Mesenchymal stem cell (in vitro differentiated cells and primary cell): ENCODE measurements at places on chromosomes 4 and X.

- no peak for DNase-seq
These were observed 380.7 kb downstream of the ADGRL3 start for GRCh38 chr4:61580721-61581377.

- DNase-seq, result no peak
These were observed 8.5 kb downstream of the MXD4 start for GRCh38 chr4:2253160-2254084.

DNA sequence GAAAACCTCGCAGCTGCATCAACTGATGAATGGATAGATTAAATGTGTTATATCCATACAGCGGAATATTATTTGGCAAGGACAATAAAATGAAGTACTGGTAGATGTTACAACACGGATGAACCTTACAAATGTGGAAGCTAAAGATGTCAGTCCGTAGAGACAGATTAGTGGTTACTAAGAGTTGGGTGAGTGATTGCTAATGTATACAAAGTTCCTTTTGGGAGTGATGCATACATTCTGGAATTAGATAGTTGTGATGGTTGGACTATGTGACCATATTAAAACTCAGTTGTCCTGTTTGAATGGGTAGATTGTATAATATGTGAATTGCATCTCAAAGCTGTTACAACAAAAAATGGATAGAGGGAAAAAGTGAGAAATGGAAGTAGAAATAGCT is 2.8 kb downstream of the FIP1L1 start:
- peak; percentile 32 for DNase-seq

DNA sequence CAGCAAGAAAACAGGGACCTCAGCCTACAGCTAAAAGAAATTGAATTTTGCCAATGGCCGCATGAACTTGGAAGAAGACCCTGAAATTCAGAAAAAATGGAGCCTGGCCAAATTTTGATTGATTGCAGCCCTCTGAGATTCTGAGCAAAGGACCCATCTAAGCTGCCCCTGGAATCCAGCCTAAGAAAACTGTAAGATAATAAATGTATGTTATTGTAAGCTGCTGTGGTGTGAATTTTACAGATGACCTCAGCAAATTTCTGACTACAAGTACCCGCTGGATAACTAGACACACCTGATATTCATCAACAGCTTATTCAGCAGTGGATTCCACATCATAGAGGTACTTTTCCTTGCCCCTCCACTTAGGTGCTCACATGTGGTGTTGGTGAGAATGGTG is 119.5 kb upstream of the EPHA5 start:
- DNase-seq, result no peak

- DNase-seq, result peak; percentile 85
These were observed 3.5 kb downstream of the BCOR start for GRCh38 chrX:40094041-40094899.

DNA sequence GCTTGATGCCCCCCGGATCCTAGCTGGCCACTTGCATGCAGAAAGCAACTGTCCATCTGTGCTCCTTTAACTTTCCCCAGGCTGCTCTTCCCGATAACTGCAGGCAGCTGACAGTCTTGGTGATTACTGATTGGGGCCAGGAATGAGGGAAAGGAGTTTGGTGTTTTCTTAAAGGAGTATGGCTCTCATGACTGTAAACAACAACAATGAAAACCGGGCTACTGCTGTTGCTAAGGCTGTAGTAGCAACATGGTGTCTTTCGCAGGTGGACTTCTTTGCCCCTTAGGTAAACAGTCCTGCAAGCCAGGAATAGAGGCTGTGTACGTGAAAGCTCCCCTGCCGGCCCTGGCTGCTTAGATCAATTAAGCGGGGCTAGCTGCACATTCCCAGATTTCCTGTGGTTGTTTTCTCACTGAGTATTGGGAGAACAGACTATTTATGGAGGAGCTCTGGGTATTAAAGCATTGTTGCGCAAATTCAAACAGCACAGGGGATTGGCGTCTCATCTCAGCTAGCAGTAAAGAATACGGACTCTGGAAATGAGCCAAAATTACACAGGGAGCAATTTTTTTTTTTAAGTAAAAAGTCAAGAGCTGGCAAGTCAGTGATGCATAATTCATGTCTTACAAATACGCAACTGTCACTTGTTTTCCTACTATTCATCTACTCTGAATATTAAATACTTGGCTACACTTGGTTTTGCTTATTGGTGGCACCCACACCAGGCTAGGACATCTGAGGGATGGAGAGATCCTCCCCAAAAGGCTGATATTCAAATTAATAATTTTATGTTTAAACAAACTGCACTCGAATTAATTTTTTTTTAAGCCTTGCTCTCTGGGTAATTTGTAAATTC is 61.6 kb upstream of the NAP1L5 start:
- DNase-seq, result peak; percentile 71

- no peak for DNase-seq
These were observed 540.8 kb downstream of the ADGRL3 start for GRCh38 chr4:61740886-61741285.

DNA sequence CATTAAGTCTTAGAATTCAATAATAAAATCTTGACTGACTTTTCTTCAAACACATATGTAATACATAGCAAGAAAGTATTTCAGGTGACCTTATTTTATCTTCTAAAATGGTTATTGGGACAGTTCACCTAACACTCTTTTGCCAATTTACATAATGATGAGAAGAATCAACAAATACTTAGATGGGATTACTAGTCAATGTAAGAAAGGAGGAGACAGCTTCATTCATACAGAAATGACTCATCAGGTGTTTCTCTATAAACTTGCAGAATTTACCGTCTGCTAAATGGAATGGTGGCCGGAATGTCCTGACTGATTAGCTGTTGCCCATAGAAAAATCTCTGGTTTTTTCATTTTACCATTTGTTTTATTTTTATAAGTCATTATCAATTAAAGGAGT is 115.0 kb upstream of the ETNPPL start:
- no peak for DNase-seq

DNA sequence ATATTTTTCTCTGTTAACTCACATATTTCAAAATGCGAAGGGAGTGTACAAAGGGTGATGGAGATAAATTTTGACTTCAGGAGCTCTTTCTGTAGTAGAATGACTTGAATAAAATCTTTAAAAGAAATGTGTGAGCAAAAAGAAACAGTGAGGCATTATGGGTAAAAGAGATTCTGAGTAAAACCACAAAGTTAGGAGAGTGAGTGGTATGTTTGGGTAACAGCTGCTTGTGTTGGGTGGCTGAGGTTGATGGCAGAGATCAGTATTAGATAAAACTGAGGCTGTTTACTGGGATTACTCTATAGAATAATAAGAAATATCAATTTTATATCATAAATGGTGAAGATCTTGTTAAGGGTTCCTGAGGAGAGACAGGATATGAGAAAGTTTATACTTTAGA is 434.2 kb upstream of the AMOT start:
- DNase-seq, result no peak

- DNase-seq, result no peak
These were observed 321.3 kb downstream of the ADGRL3 start for GRCh38 chr4:61521451-61521850.

- no peak for DNase-seq
These were observed 153.8 kb upstream of the KLF3 start for GRCh38 chr4:38510201-38510600.

GRCh38 chr4:145540235-145540634 is 58.6 kb downstream of the SMAD1 start:
- DNase-seq, result no peak

DNA sequence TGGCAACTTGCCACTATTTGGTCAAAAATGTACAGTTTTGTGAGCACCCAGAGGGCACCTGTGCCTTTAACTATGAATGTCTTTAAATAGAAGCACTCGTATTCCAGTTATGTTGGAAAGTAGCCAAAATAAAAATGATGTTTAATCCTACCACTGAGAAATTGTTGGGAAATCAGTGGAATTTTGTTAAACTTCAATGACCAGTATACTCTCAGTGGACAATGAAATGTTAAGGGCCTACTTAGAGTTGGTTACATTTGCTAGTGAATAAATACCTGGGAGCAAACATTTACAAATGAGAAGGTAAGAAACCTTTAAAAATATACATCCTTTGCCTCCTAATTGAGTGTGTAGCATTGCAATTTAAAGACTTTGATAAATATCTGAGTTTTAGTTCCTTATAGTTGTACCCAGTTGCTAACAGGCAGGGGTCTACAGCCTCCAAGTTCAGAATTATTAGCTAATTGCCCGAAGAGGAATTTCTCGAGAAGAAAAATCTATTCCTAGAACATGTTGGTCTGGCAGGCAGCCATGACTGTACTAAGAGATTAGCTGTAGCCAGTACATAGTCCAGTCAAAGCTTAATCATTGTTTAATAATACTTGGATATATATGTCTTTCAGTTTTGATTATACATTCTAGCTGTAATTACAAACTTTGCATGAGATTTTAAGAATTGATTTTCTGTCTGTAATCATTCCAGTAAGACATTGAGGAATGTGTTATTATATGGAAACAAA is 93.2 kb downstream of the IL1RAPL2 start:
- peak; percentile 2 for DNase-seq

DNA sequence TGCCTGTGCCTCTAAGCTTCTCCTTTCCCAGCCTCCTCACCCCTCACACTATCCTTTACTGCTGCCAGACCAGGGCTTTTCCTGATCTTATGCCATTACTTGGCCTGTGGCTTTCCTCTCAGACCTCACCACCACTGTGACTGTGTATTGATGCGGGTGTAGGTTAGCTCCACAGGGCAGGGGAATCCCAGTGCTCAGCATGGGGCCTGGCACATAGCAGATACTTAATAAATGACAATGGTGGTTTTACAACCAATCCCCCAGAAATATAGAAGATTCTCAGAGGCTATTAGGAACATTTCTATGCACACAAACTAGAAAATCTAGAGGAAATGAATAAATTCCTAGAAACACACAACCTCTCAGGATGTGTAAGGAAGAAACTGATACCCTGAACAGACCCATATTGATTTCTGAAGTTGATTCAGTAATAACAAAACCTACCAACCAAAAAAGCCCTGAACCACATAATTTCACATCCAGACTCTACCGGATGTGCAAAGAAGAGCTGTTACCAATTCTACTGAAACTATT is 129.6 kb upstream of the QRFPR start:
- no peak for DNase-seq

DNA sequence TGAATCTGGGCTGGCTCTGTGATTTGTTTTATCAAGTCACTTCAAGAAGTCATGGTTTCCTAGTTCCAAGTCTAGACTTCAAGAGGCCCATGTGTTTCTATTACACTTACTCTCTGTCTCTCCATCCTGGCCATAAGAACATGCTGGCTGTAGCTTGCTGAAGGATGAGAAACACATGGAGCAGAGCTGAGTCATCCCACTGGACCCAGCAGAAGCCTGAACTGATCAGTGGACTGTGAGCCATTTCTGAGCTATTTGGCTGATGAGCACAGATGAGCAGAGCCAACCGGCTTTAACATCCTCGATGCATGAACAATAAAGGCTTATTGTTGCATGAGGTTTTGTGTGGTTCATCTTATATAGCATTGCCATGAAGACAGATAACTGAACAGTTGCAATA is 290.6 kb upstream of the BOD1L1 start:
- peak; percentile 97 for DNase-seq

GRCh38 chr4:8182858-8183725 is 16.0 kb upstream of the SH3TC1 start:
- peak; percentile 63 for DNase-seq

DNA sequence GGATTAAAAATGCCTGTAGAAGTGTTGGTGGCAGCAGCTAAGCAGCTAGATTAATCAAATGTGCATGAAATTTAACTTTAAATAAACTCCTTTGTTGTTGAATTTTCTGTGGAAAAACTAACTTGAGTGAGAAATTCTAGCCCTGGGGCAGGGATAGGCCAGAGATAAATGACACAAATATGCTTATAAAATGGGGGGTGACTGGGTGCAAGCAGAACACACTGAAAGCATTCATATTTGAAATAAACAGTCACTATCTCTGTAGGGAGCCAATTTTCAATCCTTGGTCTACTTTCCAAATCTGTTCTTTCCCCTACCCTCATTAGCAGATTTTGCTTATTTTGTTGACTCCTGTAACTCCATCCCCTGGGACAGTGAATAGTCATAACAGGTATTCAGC is 47.9 kb downstream of the RBPJ start:
- DNase-seq, result no peak

DNA sequence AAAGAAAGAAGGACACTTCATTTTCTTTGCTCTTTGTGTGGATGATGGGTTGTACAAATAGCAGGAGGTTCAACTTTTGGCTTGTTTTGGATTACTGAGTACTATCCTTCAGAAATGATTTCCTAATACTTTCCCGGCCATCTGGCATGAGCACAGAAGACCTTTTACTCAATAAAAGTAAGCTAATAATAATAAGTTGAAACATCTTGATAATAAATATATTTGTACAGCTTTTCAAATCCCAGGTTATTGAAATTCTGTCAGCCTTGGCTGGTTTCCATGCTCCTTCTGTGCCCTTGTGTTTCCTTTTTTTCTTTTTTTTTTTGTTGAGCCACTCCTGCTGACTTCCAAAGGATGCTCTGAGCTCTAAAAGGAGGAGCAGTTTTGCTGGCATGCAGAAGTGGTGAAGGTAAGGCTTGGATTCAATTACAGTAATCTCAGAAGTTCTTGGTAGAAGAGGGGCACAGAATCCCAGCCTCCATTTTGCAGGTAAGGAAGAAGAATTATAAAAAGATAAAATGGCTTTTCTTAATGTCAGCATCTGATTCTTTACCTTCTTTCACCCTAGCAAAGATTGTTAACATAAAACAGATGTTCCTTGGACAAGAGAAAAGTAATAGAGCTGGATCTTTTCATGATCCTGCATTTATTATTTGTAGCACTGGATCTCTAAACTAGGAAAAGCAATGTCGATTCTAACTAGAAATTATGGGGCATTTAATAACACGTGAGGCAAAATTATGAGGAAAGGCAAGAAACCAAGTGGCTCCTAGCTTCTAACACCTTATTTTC is 31.9 kb downstream of the REPS2 start:
- DNase-seq, result no peak

DNA sequence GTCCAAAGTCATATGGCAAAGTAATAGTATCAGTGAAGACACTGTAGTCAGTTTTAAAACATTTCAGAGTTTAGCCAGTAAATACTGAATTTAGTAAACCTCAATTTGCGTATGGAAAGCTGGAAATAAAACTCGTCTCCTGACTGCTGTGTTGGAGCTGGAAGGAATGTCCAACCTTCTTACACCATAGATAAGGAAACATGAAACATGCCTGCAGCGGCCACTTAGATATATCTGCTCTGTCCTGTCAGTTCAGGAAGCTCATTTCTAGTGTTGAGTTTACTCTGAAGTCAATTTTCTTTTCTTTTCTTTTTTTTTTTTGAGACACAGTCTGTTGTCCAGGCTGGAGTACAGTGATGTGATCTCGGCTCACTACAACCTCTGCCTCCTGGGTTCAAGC is 21.2 kb downstream of the ARHGAP10 start:
- DNase-seq, result peak; percentile 55
